GM12864 (cell line): ENCODE measurements at places on chromosomes 4 and X.

DNA sequence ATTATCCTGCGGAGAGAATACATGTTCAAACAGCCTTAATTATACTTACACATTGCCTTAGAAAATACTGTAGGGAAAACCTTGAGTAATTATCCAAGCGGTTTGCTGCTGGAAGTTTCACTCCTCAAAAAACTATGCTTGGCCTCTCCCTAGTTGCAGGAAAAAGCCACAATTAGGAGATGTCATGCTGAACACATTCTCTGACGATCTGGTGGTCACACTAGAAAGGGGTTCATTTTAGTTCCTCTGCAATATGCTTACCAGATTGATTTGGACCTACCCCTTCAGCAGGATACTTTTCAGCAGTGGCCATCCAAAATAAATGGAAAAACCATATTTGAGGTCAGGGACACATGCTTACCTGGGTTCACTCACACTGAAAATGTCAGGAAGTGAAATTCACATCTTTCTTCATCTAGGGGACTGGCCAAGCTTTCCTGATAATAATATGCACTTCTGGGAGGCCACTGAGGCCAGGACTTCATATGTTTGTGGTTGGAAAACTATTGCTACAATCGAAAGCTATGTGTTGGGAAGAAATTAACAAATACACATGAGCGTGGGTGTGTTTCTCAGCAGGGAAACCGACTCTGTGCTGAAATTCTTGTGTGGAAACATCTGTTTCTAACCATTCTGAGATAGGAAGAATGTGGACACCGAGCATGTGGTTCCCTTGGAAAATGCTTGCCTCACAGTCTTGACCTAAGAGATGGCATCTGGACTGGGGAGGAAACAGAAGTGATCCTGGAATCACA is 68.8 kb downstream of the ATXN3L start:
- DNase-seq = no peak

GRCh38 chr4:148203056-148203898 is 238.9 kb downstream of the NR3C2 start:
- no peak for DNase-seq

DNA sequence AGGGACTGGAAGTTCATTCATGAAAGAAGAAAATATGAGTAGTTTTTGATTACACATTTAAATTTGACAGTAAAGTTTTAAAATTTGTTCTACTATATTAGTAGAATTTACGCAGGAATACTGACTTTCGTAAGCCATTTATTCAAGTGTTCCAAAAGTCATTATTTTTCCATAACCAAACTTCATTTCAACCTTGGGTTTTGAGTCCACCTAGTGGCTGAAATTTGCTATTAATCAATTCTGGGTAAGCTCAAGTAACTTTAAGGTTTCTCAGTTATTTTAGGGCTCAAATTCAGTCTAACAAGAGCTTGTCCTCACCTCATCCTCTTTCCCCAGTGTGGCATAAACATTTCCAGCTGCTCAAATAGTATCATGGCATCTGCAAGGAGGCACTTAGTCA is 175.4 kb downstream of the SH3BGRL start:
- DNase-seq = no peak

- no peak for DNase-seq
These were observed 200.3 kb upstream of the NHS start for GRCh38 chrX:17174671-17175070.

DNA sequence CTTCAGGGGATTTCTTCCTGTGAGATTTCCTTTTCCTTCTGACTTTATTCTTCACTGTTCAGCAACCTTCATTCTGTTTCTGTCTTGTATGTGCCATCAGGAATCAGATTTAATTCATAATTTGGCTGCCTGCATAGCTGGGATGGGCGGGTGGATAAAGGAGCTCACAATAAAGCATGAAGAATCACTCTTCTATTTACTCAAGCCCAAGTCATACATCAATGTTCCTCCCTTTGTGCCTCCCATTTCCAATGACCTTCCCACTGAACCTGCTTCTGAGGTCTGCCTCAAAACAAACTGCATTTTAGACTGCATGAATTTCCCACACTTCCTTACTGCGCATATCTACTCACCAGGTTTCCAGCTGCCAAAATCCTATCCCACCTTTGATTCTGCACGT is 14.0 kb downstream of the PDGFC start:
- no peak for DNase-seq

- no peak for DNase-seq
These were observed 282.9 kb downstream of the RAB28 start for GRCh38 chr4:13201241-13201640.

- no peak for DNase-seq
These were observed 246.7 kb upstream of the DIPK2B start for GRCh38 chrX:45447331-45447730.

DNA sequence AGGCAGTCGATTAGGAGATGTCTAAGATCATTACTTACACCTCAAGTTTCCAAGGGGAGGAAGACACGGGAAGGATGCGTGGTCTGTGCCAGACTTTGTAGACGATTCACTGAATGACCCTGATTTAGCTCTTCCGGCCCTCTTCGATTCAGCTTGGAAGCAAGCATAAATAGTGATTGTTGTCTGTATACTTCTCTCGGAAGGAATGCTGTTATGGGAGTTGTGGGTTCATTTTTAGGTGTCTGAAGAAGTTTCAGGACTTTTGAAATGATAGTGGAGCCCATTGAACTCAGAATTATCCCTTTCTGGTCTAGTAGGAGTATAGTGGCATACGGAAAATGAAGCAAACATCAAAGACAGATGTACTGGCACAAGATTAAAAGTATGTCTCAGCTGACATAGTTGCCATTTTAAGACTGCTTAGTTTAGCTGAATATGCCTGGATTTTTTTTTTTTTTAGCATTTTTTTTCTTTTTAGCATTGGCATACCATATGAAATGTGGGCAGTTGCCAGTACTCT is 1.0 kb upstream of the ANKRD17 start:
- DNase-seq = no peak

- no peak for DNase-seq
These were observed 6.2 kb downstream of the PLAC8 start for GRCh38 chr4:83108101-83108861.

GRCh38 chr4:128225148-128225547 is 62.5 kb downstream of the PGRMC2 start:
- no peak for DNase-seq

- no peak for DNase-seq
These were observed 44.6 kb upstream of the SHROOM4 start for GRCh38 chrX:50858548-50858947.

- DNase-seq = no peak
These were observed 507.9 kb downstream of the MID1IP1 start for GRCh38 chrX:39309018-39309635.

DNA sequence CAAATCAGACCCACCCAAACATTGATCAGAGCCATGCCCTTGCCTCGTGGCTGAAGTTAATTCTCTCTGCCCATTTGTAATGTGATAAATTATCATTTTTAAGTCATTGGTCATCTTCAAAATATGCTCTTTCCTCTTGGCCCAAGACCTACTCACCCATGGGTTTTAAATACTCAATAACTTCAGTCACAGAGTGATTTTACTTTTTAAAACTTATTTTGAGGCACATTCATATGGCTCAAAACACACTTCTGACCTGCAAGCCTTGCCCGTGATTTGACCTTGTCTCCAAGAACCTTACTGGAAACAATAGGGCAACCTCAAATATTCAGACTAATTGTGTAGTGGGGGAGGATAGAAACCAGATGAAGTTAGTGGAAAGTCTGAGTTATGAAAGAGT is 176.2 kb upstream of the LNX1 start:
- no peak for DNase-seq

- DNase-seq = no peak
These were observed 204.9 kb upstream of the MAGEB2 start for GRCh38 chrX:30010471-30010870.

GRCh38 chr4:165516281-165516833 is 137.5 kb downstream of the CPE start:
- DNase-seq = no peak

- DNase-seq = no peak
These were observed 552 bp upstream of the NAA10 start for GRCh38 chrX:153935326-153935851.

GRCh38 chr4:90226734-90227133 is 99.5 kb downstream of the CCSER1 start:
- DNase-seq = no peak

- DNase-seq = no peak
These were observed 226.5 kb downstream of the FBXO8 start for GRCh38 chr4:174056959-174057358.

DNA sequence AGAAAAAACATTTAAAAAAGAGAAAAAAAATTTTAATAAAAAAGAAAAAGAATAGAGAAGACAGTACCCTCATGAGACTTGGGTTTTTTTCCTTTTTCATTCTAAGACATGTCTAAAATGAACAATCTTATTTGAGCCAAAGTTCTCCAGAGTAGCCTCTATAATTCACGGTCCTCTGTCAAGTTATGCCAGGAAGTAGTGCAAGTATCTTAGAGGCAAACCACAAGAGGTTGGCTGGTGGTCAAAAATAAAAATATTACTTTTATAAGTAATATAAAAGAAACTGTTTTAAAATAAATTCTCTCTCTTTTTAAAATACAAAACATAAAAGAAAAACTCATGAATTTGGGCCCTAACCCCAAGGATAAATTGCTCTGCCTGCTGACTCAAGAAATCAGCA is 26.5 kb downstream of the HNRNPDL start:
- DNase-seq = no peak

GRCh38 chr4:176156656-176157055 is 38.7 kb downstream of the SPATA4 start:
- no peak for DNase-seq

DNA sequence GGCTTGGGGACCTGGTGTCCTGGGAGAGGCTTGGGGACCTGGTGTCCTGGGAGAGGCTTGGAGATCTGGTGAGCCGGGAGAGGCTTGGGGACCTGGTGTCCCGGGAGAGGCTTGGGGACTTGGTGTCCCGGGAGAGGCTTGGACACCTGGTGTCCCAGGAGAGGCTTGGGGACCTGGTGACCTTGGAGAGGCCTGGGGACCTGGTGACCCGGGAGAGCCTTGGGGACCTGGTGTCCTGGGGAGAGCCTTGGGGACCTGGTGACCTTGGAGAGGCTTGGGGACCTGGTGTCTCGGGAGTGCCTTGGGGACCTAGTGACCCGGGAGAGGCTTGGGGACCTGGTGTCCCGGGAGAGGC is 12.6 kb downstream of the SHOX start:
- no peak for DNase-seq

DNA sequence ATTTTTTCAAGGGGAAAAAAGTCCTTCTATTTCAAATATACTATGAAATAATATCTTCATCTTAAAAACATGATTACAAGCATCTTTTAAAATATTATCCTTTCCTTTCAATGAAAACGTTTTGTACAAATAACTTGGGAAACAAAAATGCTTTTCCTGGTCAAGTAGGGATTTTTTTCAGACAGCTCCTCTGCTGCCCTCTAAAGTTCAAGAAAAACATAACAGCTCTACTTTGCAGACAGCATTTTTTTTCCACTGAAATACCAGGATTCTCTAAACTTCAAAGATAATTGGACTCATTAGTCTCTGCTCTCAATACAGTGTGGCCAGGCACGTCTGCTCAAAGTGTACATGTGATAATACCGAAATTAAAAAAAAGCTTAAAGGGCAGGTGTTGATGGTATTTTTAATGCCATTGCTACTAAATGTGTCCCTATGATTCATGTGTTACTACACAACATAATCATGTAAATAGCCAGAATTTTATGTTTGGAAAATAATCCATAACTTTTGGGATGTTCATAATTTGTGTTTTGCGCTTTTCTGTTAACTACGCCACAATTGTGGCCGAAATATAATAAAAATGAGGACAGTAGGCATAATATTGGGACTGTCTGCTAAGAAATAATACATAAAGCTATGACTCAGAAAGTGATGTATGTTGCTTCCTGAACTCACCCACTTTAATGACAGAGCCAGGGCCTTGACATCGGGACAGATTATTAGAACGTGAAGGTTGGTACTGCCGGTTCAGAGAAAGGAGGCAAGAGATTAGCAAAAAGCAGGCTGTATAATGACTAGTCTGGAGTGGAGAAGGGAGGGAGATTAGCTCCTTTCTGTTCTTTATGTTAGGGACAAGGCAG is 478.9 kb downstream of the KCNIP4 start:
- no peak for DNase-seq

DNA sequence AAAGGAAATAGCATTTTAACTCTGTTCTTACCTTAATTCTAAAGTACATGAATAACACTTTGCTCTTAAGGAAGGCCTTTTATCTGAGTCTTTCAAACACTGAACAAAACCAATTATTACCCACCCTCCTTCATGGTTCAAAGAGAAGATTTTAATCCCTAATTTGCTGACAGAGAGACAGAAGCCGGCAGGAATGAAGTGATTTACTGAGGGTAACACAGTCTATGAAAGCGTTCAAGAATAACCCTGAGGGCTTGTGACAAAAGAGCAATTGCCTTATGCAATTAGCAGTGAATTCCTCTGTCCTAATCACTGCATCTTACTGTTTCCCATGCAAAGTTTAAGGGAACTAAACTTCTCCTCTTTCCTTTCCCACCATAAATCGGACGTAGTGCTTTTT is 144.1 kb downstream of the PACRGL start:
- DNase-seq = no peak

GRCh38 chrX:8284131-8284530 is 113.1 kb upstream of the VCX2 start:
- no peak for DNase-seq

GRCh38 chrX:20267931-20268701 is 1.4 kb upstream of the RPS6KA3 start:
- no peak for DNase-seq

- DNase-seq = no peak
These were observed 97.7 kb downstream of the MANBA start for GRCh38 chr4:102663073-102663472.

DNA sequence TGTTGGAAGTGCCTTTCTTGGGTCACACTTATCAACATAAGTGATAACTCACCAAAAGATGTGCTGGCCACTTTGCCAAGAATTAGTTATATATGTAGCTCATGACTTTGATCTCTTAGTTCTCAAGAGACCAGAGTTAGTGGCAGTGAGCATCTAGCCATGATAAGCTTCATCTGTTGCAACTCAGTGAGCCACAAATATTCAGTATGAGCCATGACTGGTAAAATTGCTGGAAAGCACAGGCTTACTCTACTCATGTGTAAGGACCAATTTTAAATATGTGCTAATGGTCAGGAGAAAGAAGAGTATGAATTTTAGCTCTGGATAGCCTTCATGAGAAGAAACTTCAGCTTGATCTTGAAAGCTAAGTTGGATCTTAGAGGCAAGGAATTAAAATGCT is 59.4 kb upstream of the TLL1 start:
- no peak for DNase-seq

DNA sequence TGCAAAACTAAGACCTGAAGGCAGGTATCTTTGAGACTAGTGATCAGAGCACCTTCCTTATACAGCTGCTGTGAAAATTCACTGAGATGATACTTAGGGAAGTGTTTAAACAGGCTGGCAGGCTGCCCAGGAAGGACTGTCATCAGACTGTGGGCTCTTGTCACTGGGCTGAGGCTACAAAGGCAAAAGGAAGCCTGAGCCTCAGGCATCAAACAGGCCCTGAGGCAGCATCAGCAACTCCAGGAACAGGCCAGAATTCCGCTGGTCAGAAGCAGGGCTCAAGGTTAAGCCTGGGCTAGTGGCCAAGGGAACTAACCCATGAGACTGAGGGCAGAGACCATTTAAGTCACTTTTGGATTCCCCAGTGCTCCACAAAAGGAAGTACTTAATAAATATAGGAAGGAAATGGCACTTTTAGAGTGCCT is 12.8 kb downstream of the PJA1 start:
- DNase-seq = no peak
